ENCODE measurements at places on chromosomes 13 and 19.

GRCh38 chr19:12953138-12953798 lies 3.8 kb downstream of the GADD45GIP1 start:
- no peak for DNase-seq

DNA sequence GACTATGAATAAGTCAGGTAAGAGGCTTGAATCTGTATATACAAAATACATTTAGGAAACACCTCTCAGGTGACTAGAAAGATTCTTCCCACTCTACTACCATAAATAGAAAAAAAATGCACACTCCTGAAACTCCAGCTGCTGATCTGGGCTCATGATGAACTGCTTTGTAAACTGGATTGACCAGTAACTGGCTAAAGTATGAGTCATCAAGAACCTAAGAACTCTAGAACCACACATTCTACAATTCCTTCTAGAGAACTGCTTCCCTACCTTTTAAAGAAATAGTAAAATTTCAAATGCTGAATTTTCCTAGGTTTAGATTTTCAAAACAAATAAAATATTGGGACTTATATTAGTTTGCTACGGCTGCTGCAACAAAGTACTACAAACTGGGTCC lies 55.2 kb downstream of the ELF1 start:
- peak; percentile 52 for DNase-seq

DNA sequence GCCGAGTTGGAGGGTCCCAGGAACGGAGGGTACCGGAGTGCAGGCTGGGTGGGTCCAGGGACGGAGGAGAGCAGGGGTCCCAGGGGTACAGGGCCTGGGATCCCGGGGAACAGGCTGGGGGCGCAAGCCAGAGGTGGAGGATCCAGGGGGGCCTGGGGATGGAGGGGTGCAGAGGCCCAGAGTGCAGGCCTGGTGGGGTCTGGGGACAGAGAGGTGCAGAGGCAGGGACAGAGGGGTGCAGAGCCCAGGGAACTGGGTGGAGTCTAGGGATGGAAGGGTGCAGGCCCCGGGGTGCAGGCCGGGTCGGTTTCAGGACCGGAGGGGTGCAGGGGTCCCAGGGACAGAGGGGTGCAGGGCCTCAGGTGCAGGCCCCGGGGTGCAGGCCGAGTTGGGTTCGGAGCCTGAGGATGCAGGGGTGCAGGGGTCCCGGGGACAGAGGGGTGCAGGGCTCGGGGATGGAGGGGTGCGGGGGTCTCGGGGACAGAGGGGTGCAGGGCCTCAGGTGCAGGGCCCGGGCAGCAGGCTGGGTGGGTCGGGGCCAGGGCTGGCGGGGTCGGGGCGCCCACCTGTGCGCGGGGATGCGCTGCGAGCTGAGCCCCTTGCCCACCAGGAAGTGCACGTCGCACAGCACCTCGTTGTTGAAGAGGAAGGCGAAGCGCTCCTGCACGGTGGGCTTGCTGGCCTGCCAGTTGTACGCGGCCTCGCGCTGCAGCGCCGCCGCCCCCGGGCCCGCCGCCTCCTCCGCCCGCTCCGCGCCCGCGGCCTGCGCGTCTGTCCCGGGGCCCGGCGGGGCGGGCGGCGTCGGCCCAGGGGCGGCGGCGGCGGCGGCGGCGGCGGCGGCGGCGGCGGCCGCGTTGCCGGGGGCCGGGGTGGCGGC lies 545 bp downstream of the BTBD2 start:
- no peak for DNase-seq

DNA sequence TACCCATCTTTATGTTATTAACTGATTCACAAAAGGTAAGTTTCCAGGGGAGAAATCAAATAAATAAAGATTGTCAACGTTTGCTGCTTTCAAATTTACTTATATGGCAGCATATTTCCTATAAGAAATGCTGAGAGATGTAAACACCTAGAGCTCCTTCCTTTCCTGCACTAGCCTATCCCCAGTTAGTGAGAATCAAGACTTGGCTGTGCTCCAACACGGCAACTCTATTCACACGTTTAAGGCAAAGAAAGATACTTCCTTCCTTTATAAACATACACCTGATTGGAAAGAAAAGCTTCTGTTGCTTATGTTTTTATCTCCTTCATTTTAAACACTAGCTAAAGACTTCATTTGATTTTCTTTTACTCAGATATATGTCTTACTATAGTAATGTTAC lies 107.0 kb downstream of the PCDH9 start:
- DNase-seq: no peak

GRCh38 chr19:54399189-54399588 lies 16.1 kb upstream of the TTYH1 start:
- DNase-seq: peak; percentile 6

DNA sequence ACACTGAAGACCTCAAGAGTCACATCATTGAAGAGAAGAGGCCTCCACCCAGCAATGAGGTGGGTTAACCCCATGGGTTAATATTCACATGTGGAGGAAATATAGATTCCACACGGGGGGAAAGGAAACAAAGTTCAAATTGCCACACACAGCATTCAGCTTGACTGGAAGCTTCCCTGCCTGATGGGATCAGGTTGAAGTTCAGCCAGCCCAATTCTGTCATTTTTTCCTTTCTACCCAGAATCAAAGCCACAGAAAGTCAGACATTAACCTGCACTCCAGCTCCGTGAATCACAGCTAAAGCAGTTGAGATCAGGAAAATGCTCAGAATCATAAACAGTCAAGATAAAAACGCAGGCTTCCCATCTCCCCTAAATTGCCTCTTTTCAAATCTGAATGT lies 208.7 kb upstream of the OBI1 start:
- no peak for DNase-seq

DNA sequence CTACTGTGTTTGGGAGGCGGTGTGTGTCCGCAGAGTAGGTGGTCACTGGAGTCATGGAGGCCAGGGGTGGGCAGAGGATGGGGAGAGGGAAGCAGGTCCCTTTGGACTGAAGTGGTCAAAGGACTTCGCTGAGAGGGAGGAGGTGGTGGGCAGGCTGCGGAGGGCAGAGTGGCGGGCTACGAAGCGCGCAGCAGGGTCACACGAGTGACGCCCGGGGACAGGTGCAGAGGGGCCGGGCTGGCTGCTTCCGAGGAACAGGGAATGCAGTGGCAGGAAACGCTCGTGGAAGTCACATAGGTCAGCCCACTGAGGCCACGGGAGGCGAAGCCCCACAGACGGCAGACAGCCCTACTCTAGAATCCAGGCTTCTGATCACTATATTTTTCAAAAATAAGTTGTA lies 111.5 kb downstream of the URI1 start:
- DNase-seq: no peak

DNA sequence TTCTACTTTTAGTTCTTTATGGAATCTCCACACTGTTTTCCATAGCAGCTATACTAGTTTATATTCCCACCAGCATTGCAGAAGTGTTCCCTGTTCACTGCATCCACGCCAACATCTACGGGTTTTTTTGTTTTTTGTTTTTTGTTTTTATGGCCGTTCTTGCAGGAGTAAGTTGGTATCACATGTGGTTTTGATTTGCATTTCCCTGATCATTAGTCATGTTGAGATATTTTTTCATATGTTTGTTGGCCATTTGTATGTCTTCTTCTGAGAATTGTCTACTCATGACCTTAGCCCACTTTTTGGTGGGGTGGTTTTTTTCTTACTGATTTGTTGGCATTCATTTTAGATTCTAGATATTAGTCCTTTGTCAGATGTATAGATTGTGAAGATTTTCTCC lies 89.7 kb downstream of the FRY start:
- DNase-seq: no peak

GRCh38 chr13:33322543-33322809 lies 36.9 kb upstream of the STARD13 start:
- DNase-seq: no peak

DNA sequence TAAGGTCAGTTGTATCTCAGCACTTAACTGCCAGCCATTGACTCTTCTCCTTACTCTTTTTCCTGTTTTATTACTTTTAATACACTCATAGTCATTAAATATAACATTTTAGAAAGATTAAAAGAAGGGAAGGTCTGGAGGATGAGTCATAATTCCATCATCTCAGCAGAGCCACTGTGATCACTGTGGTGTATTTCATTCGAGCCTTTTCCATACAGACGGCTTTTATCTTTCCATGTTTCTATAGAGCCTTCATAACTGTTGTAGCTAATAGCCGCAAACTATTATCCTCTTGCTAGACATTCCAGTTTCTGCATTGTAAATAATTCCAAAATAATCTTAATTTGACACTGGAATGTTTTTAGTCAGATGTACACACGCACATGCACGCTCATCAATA lies 4.7 kb upstream of the FLT1 start:
- DNase-seq: peak; percentile 45

DNA sequence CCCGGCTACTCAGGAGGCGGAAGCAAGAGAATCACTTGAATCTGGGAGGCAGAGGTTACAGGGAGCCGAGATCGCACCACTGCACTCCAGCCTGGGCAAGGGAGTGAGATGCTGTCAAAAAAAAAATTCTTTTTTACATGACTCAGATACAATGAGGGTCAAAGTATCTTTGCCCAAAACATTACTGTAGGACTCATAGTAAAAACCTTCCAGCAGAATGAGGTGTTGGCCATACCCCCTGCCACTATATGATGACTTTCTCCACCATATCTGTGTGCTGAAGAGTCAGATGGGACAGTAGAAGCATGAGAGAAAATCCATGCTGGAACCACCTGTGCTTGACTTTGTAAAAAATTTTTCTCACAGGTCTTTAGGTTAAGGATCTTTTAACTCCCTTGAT lies 86.7 kb downstream of the COL4A2 start:
- no peak for DNase-seq

- DNase-seq: peak; percentile 81
Measured at GRCh38 chr19:48568345-48568886, 16.4 kb downstream of the SULT2B1 start.

DNA sequence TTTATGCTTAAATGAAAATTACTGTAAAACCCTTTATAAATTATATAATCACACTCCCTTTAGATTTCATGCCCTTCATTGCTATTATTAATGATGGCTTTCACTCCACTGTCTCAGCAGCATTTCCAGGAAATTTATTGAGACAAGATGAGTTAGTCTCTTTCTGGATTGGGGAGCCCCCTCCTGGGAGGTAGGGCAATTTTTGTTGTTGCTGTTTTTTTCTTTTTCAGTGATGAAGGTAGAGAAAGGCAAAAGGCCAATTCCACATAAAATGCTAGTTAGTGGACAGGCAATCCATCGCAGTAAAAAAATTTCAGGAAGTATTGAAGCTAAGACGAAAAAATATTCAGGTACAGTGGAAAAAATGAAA lies 80.2 kb downstream of the TEX26 start:
- no peak for DNase-seq

Measured in LoVo (cell line).